Heart right ventricle (tissue), 16 donors: ENCODE measurements at places on chromosomes 2 and 18.

- DNase-seq = no peak
Observed at GRCh38 chr2:208192611-208193236, 2.9 kb upstream of the C2orf80 start.

DNA sequence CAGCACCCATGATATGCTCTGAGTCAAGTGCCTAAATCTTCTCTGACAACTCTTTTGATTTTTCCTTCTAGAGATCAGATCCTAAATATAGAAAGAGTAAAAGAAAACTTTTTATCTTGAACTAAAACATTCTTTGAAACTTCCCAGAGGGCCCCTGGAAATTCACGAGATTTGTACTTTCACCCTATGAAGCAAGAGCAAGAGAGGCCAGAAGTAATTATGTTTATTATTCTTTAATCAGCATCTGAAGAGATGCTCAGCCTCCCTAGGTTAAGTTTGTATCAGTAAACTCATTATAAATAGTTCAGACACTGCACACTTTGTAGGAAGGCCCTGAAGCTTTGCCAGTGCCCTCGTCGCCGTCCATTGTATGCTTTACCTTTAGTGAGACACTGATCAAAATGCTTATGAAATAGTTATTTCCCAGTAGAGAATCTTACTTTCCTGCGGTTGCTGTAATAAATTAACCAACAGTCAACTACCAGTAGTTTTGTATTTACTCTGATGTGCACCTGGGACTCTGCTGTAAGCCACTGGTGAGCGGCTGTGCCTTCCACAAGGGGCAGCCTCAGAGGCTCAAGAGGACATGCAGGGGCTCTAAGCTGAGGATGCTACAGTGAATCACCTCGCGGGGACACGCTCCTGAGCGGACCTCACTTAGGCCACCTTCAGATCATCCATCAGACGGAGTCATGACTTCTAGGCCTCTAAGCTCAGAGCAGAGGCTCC lies 71.9 kb downstream of the BIN1 start:
- DNase-seq = no peak

- no peak for DNase-seq
Observed at GRCh38 chr18:8801263-8801901, 96.0 kb downstream of the MTCL1 start.

GRCh38 chr2:43493954-43494353 lies 101.9 kb downstream of the THADA start:
- no peak for DNase-seq

DNA sequence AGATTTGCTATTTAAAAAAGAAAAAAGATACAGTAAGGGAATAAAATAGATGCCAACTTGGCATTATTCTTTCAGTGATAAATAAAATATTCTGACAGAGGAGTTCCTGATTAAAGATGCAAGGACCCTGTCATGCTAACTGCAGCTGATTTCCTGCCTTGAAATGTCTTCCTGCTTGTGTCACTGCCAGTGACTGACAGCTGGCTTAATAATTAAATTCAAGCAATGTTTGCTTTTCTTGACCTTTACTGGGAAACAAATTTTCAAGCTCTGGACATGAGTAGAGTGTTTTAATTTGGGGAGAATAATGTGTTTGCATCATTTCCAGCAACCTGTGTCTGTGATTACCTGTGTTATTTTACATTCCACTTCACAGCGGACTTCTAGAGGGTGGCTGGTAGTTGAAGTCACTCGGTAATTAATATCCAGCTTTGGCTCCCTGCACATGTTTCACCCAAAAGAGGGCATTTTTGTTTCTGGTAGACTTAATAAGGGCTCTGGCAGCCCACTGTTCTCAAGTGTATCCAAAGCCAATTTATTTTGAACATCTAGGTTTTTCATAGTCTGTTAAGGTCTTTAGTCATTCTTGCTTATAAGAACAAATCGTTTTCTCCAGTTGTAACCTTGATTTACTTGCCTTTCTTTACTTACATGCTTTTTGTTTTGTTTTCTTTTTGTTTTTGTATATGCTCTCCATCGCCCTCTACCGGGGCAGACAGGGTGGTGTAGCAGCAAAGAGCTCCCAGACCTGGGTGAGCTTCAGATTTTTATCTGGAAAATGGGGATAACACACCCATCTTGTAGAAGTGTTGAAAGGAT lies 48.5 kb upstream of the PROKR1 start:
- peak; percentile 17 for DNase-seq
